Astrocyte (in vitro differentiated cells and primary cell): ENCODE measurements at places on chromosomes 4 and X. TPM values are rescaled to one million over a fixed set of nuclear protein-coding genes. Genes with fewer than 3 reads are reported as not detected.

DNA sequence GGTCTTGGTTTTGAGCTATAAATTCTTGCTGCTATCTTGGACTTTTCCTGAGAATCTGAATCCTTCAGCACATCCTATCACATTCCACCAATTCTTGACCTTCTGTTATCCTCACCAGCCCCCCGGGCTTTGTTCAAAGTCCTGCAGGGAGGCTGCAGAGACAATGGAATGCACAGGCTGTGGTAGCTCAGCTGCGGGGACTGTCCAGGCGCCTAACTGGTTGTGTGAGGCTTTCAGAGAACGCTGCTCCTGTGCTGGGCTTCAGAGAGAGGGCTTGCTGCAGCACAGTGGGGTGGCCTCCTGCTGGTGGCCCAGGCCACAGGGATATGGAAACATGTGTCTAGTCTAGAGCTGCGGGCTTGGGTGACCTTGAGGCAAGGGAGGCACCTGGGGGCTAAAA lies 196.3 kb upstream of the GATB start:
- DNase-seq: peak; percentile 10

DNA sequence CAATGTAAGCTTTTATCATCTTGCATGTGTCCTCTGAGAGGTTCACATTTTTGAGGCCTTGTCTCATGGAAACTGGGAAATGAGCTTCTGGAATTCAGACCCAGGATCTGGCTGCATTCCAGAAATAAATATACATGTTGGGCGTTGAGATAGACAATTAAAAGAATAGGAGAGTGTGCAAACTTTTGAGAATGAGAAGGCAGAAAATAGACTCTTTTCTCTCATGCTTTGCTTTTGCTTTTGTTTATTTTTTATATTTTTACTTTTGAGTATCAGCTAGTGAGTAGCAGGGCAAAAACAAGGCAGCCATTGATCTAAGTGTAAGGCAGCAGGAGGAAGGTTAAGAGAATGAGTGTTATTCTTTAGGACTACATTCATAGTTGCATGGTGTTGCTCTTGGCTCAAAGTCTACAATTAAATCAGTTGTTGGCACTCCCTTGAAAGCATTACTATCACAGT lies 12.4 kb downstream of the SHROOM3 start:
- peak; percentile 85 for DNase-seq

DNA sequence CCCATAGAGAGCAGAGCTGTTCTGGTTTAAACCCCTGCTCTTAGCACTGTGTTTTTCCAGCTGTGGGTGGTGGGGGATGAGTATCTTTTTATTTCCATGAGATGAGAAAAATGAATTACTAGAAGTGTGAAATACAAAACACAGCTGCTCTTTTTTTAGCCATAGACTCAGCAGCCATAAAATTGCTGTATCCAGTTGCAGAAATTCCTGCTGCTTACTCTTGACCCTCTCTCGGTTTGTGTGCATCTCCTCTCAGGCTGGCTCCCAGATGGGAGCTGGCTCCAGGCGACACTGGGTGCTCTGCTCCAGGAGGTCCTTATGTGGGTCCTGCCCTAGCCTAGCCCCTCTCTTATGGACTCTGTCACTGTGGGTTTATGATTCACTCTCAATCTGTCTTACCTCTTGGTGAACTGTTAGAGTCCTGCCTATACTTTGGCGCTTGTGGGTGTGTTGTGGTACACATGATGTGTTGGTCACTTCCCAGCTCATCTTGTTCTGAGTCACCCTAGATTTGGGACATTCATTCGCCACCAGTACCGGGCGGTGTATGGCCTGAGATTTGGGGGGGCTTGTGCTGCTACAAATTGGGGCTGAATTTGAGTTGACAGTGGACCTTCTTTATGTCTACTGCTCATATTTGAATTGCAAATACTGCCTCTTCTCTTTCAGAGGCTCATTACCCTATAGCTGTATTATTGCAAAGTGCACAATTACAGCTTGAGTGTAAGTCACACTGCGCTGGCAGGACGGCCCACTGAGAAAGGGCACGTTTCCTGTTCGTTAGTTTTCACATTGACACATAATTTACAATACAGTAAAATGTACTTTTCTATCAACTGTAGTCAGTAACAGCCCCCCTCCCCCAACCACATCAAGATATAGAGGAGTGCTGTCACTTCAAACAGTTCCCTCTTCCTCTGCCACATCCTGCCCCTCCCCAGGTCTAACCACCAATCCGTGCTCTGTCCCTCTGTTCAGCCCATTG lies 46.9 kb upstream of the MSANTD1 start:
- DNase-seq: peak; percentile 68

DNA sequence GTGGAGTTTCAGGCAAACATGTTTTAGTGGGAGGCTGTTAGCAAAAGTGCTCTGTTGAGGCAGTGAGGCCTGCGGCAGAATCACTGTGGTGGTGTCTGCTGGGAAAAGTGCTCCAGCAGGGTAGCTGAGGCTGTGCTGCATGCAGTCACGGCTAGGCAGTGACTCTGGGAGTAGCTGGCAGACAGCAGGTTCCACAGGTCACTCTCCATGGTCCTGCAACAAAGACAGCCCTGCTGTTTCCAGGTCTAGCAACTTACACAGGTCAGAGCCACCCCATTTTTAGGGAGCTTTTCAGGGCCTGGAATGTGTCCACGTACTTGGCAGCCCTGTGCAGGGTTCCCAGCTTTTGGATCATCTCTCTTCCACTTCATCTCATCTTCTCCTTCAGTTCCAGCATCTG lies 184.3 kb downstream of the NAA11 start:
- DNase-seq: no peak

The FAT4 gene
- total RNA-seq: 7.4 and 8.0 TPM in 2 replicates

The SSX4B gene
- not detected in 2 replicates for total RNA-seq
